ENCODE measurements at places on chromosomes 3 and 15.
A peak's percentile ranks its signal among the peaks of the same experiment; 100 is the strongest.

DNA sequence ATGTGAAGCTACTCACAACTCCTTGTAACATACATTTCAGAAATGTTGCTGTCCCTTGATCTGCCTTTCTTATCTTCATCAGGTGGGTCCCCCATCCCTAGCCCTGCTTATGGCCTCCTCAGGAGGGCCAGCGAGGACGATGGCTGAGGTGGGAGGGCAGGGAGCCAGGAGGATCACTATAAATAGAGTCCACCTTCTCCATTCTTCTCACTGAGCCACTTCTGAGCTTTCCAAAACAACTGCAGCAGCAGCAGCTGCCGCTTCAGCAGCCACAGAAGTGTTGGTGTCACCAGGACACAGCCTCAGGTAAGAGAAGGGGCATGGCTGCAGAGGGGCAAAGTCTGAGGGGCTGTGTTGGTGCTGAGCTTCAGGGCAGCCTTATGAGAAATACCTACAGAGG lies 53.5 kb downstream of the ANAPC13 start:
- no peak for DNase-seq

- no peak for DNase-seq
Observed at GRCh38 chr3:157249606-157250005, 89.7 kb upstream of the CCNL1 start.

- no peak for DNase-seq
Observed at GRCh38 chr3:141103503-141103902, 52.4 kb downstream of the SPSB4 start.

DNA sequence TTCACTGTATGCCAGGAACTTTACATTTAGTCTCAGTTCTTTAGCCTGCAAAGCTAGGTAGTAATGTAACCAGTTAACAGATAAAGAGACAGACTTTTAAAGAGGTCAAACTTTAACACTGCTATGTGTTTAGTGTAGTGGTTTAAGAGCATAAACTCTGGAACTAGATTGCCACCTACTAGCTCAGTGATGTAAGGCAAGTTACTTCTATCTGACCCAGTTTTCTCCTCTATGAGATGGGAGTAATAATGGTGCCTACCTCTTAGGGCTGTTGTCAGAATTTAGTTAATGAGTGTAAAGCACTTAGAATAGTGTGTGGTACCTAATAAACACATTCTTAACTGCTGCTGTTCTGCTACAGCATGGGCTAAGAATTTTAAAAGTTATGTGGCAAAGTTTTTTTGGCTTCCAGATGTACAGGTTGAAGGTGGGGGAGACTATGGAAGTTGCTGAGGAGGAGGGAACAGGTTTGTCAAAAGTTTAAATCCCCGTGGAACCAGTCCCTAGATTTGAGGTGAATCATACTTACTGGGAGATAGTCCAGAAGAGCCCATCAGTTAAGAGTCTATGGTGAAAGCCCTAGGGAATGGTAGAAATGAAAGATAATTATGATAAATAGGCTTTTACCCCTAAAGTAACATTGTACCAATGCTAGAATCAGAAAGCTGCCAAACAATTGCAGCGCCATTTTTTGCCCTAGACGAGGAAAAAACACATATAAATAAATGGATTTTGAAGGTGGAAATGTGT lies 13.9 kb downstream of the TSC22D2 start:
- no peak for DNase-seq

GRCh38 chr15:82587805-82588204 lies 47.5 kb upstream of the RPS17 start:
- DNase-seq = no peak

- DNase-seq = no peak
Observed at GRCh38 chr15:42286445-42287029, 13.3 kb upstream of the TMEM87A start.

- no peak for DNase-seq
Observed at GRCh38 chr15:87639305-87640011, 617.1 kb downstream of the NTRK3 start.

DNA sequence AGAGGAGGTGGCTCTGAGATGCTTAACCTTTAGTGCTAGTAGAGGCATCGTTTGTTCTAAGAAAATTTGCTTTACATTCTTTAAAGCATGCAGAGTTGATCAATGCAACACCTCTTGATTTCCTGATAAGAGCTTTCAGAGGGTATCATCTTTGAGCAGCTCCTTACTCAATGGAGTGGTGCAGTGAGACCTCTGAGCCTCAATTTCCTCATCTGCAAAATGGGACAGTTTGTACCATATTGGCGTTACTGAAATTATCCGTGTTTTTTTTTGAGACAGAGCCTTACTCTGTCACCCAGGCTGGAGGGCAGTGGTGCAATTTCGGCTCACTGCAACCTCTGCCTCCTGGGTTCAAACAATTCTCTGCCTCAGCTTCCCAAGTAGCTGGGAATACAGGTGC lies 1.6 kb upstream of the TMEM42 start:
- DNase-seq = no peak

- no peak for DNase-seq
Observed at GRCh38 chr3:105614288-105615030, 247.8 kb downstream of the ALCAM start.

DNA sequence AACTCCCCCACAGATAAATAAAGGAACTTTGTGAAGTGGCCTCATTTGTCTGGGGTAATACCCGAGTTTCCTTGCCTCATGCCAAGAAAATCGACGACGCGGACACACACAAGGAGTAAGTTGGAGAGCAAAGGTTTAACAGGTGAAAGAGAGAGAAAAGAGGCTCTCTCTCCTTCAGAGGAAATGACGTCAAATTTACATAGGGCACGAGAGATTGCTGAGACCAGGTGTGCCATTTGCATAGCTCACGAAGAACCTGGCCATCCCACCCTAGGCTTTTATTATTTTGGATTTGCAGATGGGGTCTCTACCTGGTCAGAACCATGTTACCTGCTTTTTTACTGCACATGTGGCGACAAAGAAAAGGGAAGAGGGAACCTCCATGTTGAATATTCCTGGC lies 49.3 kb upstream of the IGF2BP2 start:
- no peak for DNase-seq

DNA sequence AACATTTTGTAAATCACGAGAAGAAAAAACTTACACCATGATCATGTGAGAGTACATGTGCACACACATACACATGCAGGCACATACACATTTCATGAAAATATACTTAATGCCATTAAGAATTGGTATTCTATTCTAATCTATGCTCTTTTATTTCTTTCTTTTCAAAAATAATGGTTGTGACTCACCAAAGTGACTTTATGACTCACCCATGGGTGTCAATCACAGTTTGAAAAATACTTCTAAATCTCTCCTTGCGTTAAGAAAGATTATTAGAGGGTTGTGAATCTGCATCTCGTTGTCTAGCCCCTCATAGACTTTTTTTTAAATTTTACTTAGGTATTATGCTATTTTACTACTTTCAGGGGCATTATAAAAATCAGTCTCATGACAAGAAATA lies 254.2 kb downstream of the TUSC7 start:
- no peak for DNase-seq

DNA sequence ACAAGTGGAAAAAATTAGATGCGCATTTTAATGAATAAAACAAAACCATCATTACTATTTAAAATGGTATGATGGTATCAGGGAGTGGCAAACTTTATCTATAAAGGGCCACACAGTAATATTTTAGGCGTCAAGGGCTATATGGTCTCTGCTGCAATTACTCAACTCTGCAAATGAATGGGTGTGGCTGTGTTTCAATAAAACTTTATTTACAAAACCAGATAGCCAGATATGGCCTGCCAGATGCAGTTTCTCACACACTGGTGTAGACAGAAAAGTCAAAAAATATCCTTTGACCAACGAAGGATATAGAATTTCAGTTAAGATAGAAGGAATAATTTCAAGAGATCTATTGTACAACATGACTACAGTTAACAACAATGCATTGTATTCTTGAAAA lies 83.8 kb downstream of the CLASP2 start:
- DNase-seq = no peak

DNA sequence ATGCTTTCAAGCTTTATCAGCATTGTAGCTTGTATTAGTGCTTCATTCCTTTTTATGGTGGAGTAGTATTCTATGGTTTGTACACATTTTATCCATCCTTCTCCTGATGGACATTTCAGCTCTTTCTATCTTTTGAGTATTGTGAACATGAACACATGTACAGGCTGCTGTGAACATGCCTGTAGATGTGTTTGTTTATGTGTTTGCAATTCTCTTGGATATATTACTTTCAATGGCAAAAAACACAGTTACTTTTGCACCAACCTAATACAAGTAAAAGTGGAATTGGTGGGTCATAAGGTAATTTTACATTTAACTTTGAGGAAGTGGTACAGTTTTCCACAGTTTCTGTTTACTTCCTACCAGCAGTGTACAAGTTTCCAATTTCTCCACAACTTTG lies 180.4 kb downstream of the FNDC3B start:
- no peak for DNase-seq

GRCh38 chr3:38556640-38557358 lies 60.7 kb downstream of the EXOG start:
- no peak for DNase-seq

DNA sequence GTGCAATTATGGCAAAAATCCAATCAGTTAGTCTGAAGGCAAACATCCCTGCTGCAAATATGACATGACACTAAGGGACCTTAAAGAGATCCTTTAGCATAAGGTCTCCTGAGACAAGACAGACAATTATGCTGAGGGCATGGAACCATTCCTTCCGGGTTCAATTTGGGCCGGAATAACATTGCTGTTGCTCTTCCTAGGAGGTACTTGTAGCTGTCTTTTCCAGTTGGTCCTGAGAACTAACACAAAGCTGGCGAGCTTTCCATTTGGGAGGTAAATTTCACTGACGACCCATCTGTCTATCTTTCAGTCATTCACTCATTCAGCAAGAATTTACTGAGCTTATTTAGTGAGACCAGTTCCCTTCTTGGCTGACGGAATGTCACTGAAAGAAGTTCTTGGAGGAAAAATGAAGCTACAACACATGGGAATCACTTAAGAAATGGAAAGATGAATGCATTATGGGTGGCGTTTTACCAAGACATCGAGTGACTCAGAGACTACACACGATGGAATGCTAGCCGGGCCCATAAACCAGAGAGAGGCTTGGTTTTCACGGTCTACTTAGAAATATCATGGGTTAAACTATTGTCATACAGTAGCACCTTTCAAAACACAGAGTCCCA lies 215.5 kb downstream of the PDZRN3 start:
- no peak for DNase-seq

DNA sequence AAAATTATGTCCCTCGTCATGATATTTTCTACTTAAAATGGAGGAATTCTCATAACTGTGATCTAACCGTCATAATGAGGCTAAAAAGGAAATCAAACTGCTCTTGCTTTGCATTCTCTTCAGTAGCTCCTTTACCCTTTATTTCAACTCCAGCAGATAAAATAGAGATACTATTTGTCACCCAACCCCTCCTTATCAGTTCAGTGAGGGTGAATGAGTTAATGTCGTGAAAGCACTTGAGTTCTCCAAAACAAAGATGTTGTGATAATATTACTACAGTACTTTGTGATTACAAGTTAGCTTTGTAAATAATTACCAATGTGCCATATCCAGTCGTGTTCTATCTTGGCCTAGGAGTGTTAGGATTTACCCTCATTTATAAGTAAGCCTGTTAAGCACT lies 63.4 kb upstream of the ANKRD28 start:
- DNase-seq = no peak

DNA sequence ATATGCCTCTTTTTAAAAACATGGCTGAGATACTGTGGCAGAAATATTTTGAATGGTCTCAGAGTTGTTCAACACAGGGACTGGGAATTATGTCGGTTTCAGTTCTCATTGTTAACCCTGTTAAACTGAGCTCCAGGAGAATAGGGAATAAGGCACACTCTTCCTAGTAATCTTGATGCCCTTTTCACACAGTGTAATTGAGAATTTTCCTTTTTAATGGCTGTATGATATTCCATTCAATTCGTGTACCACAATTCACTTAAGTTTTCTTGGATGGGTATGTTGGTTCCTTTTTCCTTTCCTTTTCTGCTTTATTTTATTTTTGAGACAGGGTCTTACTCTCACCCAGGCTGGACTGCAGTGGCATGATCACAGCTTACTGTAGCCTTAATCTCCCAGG lies 33.7 kb upstream of the BCL2L10 start:
- no peak for DNase-seq

GRCh38 chr3:187698499-187699399 lies 3.6 kb downstream of the RTP2 start:
- no peak for DNase-seq

- peak; percentile 57 for DNase-seq
Observed at GRCh38 chr3:129413687-129414506, 14.5 kb downstream of the EFCAB12 start.
